ENCODE measurements at places on chromosomes 13 and 19.

DNA sequence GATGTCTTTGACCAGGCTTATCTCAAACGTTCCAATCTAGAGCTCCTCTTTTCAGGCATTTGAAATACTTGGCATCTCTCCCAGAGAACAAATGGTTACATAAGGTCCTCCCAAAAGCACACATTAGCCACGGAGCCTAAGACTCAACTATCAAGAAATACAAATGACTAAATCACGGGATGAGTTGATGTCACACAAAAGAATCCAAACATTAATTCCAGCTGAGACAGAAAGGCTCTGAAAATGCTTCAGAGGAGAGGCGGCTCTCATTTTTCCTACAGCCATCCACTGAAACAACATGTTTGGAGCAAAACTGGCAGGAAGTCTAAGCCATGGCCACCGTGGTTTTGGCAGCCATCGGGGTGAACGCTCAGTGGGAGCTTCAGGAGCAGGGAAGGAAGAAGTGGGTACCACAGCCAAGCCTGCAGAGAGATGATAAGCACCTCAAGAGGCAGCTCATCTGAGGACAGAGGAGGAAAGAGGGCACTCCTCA lies 122.5 kb downstream of the STK24 start:
- no peak for DNase-seq

DNA sequence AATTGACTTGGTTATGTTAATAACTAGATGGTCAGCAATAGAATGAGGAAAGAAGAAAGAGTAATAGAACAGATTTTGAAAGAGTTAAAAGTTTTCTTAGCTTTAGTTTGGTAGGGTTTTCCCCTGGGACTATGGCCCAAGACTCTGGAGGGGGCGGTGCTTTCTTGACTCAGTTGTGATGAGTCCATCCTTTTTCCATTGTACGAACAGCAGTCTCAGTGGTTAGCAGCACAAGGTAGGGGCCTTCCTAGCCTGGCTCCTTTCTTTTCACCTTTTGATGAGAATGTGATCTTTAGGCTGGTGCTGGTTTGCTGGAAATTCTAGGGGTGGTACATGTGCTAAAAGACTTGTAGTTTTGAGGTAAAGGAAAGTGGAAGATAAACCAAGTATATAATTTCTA lies 38.8 kb downstream of the ZNF506 start:
- DNase-seq: no peak

DNA sequence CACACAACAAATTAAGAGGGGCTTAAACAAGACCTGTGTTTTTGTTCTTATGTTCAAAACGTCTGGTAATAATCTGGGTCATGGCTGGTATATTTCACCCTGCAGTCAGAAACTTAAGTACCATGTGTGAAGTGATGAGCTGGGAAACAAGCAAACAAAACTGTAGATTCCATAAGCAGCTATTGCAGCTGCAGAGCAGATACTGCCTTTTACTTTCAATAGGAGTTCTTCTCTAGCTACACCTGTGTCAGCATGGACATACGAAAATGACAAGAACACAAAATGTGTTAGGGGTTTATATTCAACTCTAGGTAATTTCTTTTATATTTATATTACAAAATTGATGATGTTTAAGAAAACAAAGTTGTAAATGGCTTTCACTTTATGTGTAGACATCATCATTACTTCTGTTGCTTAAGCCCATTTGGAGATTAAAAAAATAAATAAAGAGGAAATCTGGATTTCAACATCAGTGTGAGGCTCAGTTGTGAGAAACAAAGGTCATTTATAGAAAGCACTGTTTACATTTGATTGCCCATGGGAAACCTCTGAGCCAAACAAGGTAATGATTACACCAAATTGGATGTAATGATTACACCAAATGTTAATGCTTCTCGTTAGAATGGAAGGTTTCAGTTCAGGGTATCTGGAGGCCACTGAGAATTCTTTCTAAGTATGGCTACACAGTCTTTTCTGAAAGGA lies 451.0 kb upstream of the SLC10A2 start:
- no peak for DNase-seq

GRCh38 chr13:78777976-78778375 lies 119.0 kb upstream of the OBI1 start:
- DNase-seq: no peak

DNA sequence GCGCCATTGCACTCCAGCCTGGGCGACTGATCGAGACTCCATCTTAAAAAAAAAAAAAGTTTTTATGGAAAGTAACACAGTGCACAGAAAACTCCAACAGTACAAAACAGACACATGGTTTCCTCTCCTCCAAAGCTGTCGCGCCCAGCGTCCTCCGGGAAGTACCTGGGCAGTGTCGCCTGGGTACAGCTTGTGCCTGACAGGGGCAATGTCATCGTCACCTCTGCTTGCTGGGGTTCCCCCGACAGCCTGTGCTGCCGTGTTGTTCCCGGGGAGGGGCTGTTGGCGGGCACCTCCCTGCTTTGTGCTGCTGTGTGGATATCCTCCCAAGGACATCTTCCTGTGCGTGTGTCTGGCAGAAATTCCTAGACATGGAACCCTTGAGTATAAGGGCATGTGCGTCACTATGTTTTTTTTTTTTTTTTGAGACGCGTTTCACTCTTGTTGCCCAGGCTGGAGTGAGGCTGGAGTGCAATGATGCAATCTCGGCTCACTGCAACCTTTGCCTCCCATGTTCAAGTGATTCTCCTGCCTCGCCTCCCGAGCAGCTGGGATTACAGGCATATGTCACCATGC lies 2.4 kb upstream of the F2RL3 start:
- no peak for DNase-seq

GRCh38 chr13:24997367-24997967 lies 98.5 kb upstream of the PABPC3 start:
- DNase-seq: no peak

GRCh38 chr13:33296793-33297425 lies 11.4 kb upstream of the STARD13 start:
- no peak for DNase-seq

GRCh38 chr13:34857558-34858325 lies 84.3 kb upstream of the NBEA start:
- no peak for DNase-seq

DNA sequence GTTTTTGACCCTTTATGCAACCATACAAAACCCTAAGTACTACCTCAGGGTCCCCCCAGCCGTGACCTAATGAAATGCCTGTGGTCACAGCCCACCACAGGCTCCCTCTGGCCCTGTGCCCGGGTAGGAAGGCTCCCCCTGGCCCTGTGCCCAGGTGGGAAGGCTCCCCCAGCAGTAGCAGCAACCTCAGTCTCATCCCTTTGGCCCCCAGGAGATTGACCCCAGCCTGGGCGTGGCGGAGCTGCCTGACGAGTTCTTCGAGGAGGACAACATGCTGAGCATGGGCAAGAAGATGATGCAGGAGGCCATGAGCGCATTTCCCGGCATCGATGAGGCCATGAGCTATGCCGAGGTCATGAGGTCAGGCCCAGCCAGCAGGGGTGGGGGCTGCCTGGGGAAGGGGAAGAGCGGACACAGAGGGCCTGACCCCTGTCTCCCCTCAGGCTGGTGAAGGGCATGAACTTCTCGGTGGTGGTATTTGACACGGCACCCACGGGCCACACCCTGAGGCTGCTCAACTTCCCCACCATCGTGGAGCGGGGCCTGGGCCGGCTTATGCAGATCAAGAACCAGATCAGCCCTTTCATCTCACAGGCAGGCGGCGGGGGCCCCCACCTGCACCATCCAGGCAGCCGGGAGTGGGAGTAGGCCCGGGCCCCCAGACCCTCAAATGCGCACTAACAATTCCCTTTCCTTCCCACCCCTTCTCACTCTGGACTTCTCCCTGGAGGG lies 6.3 kb upstream of the BEST2 start:
- DNase-seq: no peak

GRCh38 chr13:106522898-106523525 lies 12.4 kb downstream of the EFNB2 start:
- DNase-seq: no peak
